GM13976 (cell line): ENCODE measurements at places on chromosomes 1 and 21.

DNA sequence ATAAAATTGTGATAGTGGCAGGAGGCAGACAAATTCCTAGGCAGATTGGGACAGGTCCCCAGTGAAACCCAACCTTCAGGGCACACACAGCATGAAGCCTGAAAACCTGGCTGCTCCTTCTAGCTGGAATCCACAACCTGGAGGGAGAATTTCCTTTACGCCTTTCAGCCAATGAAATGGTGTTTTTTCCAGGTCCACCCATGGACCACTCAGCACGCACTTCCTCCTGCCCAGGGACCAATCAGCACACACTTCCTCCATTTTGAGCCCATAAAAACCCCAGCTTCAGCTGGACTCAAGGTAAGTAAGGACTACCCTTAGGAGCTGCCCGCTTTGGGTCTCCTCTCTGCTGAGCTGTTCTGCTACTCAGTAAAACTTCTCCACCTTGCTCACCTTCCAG lies 120.1 kb downstream of the AKT3 start:
- DNase-seq, result no peak

- DNase-seq, result no peak
These were observed 112.5 kb downstream of the PGBD5 start for GRCh38 chr1:230313453-230314141.

GRCh38 chr1:86233403-86233802 lies 76.8 kb upstream of the COL24A1 start:
- DNase-seq, result no peak

DNA sequence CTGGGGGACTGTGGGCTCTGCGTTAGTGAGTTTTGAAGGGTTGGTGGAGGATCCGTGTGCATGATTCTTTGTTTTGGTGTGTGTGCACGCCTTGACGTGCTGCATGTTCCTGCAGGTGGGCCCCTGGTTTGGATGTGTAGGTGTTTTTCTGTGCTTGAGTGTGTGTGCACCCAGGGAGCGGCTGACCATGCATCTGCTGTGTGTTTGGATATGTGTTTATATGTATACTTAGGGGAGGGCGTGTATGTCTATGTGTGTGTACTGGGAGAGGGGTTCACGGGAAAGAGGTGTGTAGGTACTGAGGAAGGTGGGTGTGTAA lies 1.1 kb downstream of the VANGL2 start:
- DNase-seq, result no peak

DNA sequence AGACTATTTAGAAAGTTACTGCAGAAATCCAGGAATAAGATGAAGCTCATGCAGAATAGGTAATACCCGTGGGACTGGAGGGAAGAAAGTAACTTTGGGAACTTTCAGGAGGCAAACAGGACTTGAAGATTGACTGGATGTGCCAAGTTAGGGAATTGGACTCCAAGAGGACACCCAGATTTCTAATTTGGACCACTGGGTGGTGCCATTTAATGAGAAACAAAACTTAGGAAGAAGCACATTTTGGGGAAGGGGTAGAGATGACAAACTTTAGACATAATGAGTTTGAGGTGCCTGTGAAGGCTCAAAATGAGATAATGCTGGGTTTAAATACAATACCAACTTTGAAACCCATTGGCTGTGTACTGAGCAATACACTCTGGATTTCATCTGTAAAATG lies 3.3 kb upstream of the B4GALT3 start:
- DNase-seq, result no peak

- no peak for DNase-seq
These were observed 7.7 kb downstream of the GNG12 start for GRCh38 chr1:67825591-67825990.
